ENCODE measurements at places on chromosomes 2 and 18.

- peak; percentile 66 for DNase-seq
Observed at GRCh38 chr2:1791006-1791605, 46.8 kb upstream of the PXDN start.

DNA sequence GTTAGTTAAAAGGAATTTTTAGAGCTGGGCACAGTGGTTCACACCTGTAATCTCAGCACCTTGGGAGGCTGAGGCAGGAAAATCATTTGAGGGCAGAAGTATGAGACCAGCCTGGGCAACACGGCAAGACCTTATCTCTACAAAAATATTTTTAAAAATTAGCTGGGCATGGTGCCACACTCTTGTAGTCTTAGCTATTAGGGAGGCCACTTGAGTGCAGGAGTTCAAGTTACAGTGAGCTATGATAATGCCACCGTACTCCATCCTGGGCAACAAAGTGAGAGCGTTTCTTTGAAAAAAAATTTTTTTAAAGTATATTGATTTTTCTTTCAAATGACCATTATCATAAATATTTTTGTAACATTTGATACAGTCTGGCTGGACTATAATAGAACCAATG, 93.6 kb upstream of the FAM117B start:
- DNase-seq: no peak

DNA sequence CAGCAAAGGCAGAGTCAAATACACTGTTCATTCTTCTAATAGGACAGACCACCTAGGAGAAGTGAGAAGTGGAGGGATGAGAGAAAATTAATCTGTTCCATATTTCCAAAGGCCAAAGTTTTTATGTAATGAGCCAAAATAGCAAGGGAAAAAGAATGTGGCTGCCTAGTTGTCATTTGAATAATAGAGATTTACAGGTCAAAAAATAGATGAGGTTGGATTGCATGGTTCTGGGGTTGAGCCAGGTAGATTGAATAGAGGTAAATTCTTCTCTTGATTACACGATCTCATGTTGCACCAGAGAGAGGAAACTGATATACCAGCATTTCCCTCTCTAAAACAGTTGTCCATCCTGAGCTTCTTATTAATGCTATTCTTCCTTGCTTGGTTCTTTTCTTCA, 325.8 kb downstream of the CCDC178 start:
- no peak for DNase-seq

DNA sequence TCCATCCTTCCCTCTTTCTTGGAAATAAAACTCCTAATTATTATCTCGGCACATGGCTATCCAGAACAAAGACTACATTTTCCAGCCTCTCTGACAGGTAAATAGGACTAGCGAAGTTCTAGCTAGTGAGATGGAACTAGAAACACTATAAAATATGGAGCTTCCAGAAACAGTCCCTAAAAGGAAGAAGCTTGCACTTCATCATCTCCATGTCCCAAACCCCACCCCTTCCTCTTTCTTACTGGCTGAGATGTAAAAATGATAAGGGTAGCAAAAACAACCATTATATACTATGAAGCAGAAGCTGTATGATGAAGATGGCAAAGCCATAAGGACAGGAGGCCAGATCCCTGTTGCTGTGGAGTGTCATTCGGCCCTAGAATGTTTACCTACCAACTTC, 11.7 kb upstream of the ACTR2 start:
- no peak for DNase-seq

DNA sequence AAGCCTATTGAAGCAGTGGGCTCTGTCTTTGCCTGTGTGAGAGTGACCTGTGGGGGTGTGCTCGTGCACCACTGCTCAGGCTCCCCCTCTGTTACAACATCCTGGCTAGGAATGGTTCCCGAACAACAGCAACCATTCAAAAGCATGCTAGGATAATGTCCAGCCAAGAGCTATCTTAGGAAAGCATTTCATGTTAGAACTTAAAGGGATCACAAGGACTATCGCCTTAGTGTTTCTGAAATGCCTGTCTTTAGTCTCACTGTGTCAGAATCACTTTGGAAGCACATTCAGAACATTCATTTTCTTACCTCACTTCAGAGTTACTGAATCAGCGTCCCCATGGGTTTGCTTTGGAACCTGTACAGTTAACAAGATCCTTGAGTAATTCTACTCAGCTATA, 134.9 kb upstream of the DSEL start:
- peak; percentile 58 for DNase-seq

- DNase-seq: peak; percentile 88
Observed at GRCh38 chr2:55115761-55116597, 65.7 kb upstream of the RTN4 start.

DNA sequence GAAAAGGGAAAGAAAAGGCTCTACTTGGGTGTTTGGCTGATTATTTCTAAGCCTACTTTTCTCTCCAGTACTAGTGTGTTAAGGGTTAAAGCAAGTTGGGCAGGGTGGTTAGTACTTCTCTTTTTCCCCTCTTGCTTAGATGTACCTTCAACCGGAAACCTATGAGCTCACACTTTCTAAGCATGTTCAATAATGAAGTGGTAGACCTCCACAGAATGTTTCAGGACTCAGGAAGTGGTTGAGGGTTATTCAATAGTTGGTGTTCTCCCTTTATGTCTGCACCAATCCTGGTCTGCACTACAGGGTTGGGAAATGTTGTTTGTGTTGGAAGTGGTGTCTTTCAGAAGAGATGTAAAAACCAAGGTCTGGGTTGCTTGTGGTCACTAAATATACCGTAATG, 137.1 kb downstream of the ZEB2 start:
- DNase-seq: no peak

- no peak for DNase-seq
Observed at GRCh38 chr2:188238386-188238785, 53.3 kb upstream of the GULP1 start.

- DNase-seq: peak; percentile 14
Observed at GRCh38 chr2:85852937-85853498, 35.8 kb downstream of the ST3GAL5 start.

DNA sequence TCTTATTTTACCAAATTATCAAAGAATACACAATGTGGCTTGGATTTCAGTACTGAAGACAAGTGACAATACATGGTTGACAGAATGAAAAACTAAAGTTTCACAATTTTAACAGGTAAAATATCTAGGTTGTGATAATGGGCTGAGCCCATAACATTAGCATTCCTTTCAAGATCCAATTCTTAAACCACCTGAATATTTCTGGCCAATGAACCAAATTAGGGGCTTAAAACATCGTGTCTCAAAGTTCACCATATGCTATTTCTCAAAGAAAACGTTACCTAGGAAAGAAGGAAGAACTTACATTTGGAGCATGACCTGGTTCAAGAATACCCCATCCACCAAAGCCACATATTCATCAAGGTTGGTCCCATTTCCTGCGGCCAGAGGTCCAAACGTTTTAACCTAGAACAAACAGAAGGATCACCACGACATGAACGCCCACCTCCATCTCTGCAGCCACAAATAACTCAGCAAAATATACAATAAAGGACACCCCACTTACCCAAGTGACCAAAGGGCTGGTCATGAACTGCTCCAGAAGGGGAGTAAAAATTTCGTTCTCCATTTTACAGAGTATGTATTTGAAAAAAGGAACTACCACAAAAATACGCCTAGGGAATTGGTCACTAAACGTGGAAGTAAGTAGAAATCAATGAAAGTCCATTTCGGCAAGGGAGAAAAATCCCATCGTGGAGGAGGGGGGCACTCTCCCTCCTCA, 984 bp downstream of the CCDC88A start:
- no peak for DNase-seq

DNA sequence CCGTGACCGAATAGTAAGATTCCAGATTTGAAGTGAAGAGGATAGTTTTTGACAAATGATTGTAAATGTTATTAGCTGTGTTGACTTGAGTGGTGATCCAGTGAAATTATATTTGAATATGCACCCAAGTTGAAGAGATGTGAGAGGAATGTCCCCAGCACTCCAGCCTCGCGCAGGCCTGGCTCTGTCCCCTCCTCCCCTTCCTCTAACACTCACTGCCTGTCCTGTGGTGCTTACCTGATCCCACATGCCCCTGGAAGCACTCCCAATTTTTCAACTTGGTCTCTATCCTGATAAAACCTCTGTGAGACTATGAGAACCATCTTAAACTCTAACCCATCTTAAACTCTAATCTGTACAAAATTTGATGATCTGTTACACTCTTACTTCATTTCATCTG, 154.7 kb upstream of the LRP1B start:
- no peak for DNase-seq

DNA sequence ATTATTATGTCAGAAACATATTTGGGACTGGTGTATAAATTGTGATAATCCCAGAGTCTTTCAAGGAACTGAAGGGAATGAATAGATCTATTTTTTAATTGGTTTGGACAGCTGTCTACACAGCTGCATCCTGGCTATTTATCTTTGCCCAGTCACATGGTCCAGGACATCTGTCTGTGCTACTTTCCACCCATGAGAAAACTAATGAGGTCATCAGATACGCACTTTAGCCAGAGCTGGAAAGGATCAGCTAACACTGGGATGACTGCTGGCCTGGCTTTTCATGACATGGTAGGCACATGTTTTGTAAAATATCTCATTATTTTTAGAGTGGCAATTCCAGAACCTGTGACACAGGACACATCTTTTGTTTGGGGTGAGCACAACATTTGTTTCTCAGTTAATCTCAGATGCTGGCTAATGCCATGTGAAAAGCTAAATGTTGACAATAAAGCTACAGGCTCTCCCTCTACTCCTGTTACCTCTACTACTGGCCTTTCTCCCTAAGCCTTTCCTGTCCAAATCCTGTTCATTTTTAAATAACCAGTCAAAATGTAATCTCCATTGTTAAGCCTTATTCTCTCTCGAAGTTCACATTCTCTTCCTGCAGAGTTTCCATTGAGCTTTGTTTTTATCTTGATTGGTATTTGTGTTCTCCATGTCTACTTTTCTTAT, 500.7 kb downstream of the RIT2 start:
- DNase-seq: no peak

GRCh38 chr18:59087391-59087790, 52.3 kb upstream of the SEC11C start:
- no peak for DNase-seq

DNA sequence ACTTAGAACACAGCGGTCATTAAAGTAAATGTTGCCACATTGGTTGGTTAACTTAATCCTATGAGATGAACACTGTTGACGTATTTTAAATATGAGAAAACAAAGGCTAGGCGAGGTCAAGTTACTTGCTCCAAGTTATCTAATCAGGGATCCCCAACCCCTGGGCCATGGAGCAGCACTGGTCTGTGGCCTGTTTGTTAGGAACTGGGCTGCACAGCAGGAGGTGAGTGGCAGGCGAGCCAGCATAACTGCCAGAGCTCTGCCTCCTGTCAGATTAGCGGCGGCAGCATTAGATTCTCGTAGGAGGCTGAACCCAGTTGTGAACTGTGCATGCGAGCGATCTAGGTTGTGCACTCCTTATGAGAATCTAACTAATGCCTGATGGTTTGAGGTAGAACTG, 878.9 kb downstream of the CPS1 start:
- DNase-seq: no peak

- no peak for DNase-seq
Observed at GRCh38 chr18:8967573-8967972, 134.9 kb upstream of the NDUFV2 start.

GRCh38 chr2:63488118-63488713, 100.1 kb downstream of the WDPCP start:
- peak; percentile 24 for DNase-seq

- DNase-seq: no peak
Observed at GRCh38 chr2:128454980-128455720, 136.5 kb upstream of the HS6ST1 start.

DNA sequence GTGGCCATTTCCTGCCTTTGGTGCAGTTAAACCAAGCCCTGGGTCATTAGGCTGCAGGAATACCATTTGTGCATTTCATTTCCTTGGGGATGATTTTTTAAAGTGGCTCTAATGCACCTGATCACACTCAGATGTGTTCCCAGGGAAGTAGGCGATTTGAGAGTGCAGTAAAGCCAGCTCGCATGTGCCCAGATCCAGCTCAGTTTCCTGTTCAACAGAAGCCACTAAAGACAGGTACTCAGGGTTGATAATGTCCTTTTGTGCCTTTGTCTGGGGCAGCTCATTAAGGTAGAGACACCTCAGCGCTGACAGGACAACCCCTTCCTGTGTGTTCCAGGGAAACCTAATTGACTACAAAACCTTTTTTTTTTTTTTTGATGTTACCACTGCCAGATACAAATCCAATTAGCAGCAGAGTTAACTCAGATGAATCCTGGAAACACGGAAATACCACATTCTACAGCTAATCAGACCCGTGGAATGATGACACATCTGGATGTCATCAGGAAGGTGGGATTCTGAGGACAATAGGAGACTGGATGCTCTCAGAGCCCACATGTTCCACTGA, 15.2 kb upstream of the CHRNA1 start:
- DNase-seq: peak; percentile 91

DNA sequence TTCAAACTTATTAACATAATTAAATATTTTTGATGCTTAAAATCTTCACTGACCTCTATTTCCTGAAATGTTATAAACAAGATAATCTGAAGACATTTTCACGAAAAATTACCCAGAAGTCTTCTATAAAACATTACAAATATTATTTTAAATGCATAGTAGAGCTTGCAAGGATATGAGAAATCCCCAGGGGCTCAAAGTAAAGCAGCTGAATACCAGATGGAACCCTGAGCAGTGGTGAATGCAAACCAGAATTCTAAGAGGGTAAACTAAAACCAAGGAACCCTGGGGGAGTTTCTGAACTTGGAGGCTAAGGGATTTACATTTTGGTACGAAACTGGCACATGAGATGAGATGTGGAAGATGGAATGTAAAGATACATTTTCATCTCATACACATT, 83.6 kb downstream of the FSHR start:
- DNase-seq: no peak

GRCh38 chr18:38747153-38747552, 1181.6 kb upstream of the CELF4 start:
- DNase-seq: no peak

Data from fibroblast of skin of right quadriceps (primary cell).